ENCODE measurements at places on chromosomes 5 and 9.
A peak's percentile ranks its signal among the peaks of the same experiment; 100 is the strongest.

GRCh38 chr5:118371973-118372831 is 616.1 kb downstream of the DTWD2 start:
- peak; percentile 23 for DNase-seq

- DNase-seq, result peak; percentile 17
Observed at GRCh38 chr5:72611118-72611730, 104.0 kb upstream of the ZNF366 start.

GRCh38 chr9:89850631-89851325 is 246.0 kb downstream of the GADD45G start:
- no peak for DNase-seq

DNA sequence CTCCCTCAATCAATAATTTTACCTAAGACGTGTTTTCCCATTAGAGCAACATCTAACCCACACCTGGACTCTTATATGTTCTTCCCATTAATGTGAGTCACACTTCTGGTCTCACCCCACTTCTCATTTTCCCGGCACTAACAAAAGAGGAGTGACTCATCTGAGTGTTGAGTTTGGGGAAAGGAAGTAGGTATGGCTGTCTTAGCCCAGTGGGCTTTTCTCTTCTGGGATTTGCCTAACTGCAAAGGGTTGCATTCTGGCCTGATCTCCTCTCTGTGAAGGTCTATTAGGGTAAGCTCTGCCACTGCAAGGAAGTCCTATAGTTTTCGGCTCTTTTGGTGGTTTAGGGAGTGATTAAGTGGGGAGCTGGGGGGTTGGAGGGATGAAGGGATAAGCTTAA is 195.6 kb downstream of the KIAA0825 start:
- DNase-seq, result no peak
